ENCODE measurements at places on chromosomes 16 and 17.

- DNase-seq, result no peak
These were observed 2.0 kb downstream of the LUC7L3 start for GRCh38 chr17:50721194-50722010.

DNA sequence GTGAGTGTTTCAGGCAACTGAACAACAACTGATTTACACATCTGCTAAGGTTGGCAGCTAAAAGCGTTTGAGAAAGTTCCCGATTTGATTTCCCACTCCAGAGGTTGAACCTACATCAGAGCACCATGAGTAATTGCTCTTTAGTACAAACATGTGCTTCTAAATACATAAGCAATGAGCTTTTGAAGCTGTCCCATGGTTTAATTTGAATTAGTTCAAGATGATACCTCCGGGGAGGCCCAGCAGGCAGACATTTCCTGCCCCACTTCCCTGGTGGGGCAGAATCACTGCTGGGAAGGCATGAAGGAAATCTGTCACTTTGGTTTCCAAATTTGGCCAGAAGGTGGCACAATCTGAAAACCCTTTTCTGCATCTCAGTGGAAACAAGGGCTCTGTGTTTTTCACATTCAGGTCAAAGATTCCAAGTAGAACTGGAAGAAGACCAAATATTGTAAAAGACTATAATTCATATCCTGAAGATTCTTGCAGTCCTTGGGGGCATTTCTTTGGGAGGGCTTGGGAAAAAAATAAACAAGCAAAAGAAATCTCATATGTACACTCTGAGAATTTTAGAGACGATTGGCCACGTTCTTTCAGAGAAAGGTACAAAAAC, 176.2 kb upstream of the FAM20A start:
- DNase-seq, result no peak

GRCh38 chr17:28177351-28177750, 134.9 kb downstream of the NLK start:
- DNase-seq, result no peak

- DNase-seq, result no peak
These were observed 89.0 kb downstream of the C17orf67 start for GRCh38 chr17:56744721-56745120.

- DNase-seq, result no peak
These were observed 41.2 kb downstream of the TTC19 start for GRCh38 chr17:16040710-16041251.

DNA sequence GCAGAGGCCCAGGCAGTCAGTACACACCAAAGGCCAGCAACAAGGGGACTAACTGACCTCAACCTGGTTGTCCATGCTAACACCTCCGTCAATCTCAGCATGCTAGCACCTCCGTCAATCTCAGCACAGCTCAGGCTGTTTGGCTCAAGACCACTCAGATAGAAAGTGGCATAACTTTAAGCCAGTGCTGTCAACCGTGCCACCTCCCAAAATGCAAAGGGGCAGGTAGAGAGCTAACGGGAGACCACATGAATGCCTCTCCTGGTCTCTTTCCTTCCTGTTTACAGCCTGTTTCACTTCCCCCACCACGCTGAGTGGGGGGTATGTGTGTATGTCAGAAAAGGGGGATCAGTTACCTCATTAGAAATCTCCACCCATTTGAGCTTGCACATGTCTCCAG, 3.3 kb downstream of the UBTF start:
- peak; percentile 62 for DNase-seq

- no peak for DNase-seq
These were observed 14.4 kb upstream of the KCNJ18 start for GRCh38 chr17:21677911-21678310.

DNA sequence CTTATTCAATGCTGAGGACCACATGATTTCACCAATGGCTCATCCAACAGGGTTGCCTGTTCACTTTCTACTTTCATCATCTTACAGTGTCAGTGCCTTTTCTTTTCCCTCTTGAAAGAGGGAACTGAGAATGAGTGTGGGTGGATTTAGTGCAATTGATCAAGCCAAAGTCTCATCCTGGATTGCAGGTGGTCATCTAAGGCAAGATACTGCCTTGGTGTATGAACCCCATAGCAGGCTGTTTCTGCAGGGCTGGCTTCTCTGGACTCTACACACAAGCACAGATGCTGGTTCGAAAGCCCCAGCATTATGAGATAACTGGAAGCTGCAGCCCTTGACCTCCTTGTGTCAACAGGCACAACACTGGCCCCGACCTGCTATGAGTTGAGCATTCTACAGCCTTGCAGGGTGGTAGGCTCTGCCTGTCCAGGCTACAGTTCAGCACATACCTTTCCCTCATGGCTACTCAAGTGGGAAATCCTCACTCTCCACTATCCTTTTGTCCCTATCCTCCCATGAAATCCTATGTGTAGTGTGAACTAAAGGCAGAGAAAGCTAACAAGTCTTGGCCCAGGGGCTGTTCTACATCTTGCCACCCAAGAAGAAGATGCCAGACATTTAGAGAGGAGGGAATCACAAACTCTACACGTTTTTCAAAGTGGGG, 358.7 kb downstream of the SLC39A11 start:
- no peak for DNase-seq

GRCh38 chr17:28181568-28181967, 137.4 kb upstream of the TMEM97 start:
- DNase-seq, result no peak

DNA sequence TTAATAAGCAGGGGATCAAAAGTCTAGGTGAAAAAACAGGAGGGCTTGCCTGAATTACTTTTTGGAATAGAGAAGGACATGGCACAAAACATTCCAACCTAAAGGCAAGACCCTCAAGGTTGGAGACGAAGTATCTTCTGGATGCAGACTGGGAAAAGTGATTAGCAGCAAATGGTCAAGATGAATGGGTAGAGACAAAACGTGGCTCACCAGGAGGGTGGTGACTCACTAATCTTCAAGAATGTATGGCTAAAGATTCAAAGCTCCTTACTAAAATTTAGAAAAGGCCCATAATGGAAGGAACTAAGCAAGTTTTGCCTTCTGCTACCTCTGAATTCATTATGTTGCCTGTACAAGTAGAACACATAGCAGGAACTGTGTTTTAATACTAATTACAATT, 469.5 kb upstream of the RBFOX1 start:
- DNase-seq, result no peak

GRCh38 chr16:50594308-50595260, 46.4 kb downstream of the NKD1 start:
- no peak for DNase-seq

DNA sequence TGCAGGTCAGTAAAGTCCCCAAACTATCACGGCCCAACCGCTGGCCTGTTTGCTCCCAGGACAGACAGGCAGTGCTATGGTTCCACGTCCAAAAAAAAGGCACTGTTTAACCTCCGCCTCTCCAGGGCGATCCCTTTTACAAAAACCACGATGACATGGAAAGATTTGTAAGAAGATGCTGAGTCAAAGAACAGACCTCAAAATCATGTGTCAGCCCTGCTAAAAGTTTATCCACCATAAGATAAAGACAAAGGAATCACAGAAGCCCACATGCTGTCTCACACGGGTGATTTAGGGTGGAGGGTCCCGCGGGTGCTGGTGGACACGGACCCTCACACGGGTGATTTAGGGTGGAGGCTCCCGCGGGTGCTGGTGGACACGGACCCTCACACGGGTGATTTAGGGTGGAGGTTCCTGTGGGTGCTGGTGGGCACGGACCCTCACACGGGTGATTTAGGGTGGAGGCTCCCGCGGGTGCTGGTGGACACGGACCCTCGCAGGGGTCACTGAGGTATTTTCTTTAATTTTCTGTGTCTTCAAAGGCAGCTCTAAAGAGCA, 117.2 kb upstream of the METRNL start:
- no peak for DNase-seq

GRCh38 chr17:50147841-50148225, 2.6 kb downstream of the PPP1R9B start:
- no peak for DNase-seq

- DNase-seq, result no peak
These were observed 1951.7 kb downstream of the TP53TG3F start for GRCh38 chr16:35411156-35411555.

GRCh38 chr16:57132470-57132869, 40.1 kb downstream of the CPNE2 start:
- DNase-seq, result no peak

DNA sequence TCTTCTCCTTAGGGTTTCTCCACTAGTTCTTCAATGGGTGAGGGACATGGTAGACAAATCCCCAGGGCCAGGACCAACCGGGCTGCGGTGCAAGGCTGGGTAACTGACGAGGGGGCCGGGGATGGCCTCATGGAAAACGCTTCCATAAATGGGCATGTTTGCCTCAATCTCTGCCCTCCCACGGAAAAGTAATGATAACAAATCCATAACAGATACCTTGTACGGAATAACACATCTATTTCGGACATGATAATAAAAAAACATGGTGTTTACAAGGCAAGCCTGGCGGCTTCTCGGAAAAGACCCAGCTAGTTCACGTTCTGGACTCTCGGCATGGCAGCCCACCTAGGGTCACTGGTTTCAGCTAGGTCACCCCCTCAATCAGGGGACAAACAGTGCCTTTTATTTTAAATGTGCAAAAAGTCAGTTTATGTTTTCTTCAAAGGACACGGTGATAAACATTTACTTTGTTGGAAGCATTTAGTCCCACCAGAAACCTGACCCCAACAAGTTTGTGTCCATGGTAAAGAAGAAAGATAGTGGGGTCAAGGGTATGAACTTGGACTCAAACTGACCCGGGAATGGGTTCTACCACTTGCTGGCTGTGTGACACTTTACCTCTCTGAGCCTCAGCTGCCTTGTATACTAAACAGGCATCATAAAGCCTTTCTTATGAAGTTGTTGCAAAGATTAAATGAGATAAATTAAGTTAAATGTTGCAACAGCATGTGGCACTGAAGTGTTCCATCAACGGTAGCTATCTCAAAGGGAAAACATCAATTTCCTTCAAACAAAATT, 1.7 kb downstream of the MYH11 start:
- DNase-seq, result no peak

DNA sequence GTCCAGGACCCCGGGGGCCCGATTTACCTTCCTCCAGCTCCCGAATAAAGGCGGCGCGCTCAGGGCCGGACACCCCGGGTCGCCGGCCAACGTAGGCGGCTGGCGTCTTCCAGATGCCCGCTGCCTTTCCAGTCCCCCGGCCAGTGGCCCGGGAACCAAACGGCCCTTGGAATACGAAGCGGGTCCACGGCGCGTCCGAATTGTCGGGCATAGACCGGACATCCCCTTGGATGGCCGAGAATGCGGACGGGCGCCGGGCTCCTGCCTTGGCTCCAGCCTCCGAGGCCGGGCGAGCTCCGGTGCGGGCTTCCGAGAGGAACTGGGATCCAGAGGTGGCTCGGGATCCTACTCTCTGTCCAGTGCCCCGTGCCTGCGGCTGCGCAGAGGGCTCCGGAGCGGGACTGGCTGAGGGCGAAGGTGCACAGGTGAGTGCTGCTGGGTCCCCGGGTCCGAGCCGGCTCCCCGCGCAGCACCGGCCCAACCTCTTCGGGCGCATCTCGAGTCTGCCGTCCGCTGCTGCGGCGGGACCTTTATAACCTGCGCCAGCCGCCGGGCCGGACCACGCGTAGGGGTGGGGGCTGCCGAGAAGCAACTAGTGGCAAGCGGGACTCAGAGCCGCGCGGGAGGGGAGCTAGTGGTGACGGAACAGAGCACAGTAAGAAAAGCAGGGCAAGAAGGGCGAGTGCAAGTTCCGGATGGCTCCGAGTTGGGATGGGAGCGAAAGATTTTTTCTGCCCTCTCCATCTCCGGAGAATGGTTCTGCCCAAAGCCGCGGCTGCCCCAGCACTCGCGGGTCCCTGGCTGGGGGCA, at the start of gene HAP1:
TSS of gene HAP1 (minus strand) at position 505 of the 810 bp plus-strand sequence. CDS start at position 496, 9 bp downstream.
- DNase-seq, result no peak

DNA sequence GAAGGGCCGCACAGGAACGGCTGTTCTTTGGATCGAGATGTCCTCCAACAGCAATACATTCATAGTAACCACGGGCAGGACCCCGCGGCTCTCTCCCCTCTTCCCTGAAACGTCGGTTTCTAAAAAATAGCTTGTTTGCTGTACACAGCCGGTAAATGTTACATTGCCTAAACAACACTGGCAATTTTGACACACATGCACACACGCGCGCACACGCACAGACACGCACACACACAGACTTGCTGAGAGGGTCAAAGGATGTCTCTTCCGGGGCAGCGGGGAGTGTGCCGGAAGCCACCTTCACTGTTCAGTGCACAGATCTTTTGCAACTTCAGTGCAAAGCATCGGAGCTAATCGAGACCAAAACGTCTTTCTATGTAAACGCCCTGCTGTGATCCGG, 35.8 kb downstream of the ZDHHC7 start:
- no peak for DNase-seq

DNA sequence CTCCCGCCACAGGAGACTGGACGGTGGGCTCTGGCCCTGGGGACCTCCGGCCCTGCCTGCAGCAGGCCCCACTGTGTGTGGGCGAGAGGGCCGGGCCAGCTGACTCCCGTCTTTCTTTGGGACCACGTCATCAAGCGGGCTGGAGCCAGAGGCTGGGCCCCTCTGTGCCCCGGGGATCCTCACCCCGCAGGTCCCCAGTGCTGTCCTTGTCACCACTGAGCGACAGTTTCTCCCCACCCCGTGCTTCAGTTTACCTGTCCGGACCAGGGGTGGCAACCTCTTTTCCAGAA, 181.9 kb upstream of the ZNF469 start:
- no peak for DNase-seq

GRCh38 chr16:68921637-68922036, 78.3 kb downstream of the TANGO6 start:
- no peak for DNase-seq

DNA sequence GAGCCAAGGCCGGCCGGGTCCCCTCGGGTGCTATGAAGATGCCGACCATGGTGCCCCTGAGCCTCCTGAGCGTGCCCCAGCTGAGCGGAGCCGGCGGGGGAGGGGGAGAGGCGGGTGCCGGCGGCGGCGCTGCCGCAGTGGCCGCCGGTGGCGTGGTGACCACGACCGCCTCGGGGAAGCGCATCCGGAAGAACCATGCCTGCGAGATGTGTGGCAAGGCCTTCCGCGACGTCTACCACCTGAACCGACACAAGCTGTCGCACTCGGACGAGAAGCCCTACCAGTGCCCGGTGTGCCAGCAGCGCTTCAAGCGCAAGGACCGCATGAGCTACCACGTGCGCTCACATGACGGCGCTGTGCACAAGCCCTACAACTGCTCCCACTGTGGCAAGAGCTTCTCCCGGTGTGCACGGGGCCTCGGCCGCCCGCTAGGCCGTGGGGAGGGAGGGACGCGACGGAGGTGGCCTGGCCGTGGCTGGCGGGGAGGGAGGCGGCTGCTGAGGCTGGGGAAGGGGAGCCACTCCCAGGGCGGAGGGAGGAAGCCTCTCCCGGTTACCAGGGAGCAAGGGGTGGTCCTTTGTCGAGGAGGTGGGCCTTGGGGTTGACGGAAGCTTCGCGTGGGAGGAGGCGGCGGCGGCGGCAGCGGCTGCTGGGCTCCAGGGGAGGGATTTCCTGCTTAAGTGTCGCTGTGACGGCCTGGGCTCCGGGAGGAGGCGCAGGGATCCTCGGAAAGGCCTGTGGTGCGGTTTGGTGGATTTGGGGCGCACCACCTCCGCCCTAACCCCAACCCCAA, 1.3 kb downstream of the MAZ start:
- no peak for DNase-seq

All from GM19239 (cell line).